Activated T-helper 1 cell treated with anti-CD3 and anti-CD28 coated beads, Interleukin-12 subunit alpha, Interleukin-12 subunit beta, Interleukin-2, Interleukin-4 antibody, amounts not matched to agents 30 ng/mL and 10 ng/mL and 1 ng/mL, durations not matched to agents 14 hours and 24 hours and 36 hours (primary cell): ENCODE measurements at places on chromosomes 6 and 20. TPM values are rescaled to one million over a fixed set of nuclear protein-coding genes. Genes with fewer than 3 reads are reported as not detected.

Gene CLPSL1
- total RNA-seq, result not detected in 2 replicates

Gene PLCB4
- not detected in 2 replicates for total RNA-seq

Gene ADGRB3
- total RNA-seq, result not detected in 2 replicates

Gene HLA-DQA2
- total RNA-seq, result 1.8 and 2.7 TPM in 2 replicates

Gene TSBP1
- not detected in 2 replicates for total RNA-seq

Gene C4B
- total RNA-seq, result 4.1 and 4.7 TPM in 2 replicates

Gene FAM209B
- 1.2 and 1.4 TPM in 2 replicates for total RNA-seq

DNA sequence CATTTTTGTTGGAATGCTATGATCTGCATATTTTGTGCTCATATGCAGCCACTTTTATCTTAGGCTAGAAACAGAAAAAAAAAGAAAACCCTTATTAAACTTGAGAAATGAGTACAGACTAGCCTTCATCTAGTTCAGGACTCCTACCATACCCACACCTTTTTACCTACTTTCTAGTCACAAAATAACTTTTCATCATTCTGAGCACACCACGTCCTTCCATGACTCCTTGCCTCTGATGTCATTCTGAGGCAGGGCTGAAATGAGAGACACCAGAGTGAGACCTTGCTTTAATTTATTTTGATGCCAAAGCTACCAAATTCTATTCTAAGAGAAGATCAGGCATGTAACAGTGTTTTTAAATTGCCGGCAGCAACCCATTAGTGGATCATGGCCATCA, 38.8 kb downstream of the SNX3 start:
- peak overlapping the region; percentile 9 for H3K27ac ChIP-seq
- no peak for DNase-seq
- no peaks in the 10 kb centered on the region for H3K27me3 ChIP-seq
- peaks cover 13% of the 10 kb centered on the region for H3K4me1 ChIP-seq

DNA sequence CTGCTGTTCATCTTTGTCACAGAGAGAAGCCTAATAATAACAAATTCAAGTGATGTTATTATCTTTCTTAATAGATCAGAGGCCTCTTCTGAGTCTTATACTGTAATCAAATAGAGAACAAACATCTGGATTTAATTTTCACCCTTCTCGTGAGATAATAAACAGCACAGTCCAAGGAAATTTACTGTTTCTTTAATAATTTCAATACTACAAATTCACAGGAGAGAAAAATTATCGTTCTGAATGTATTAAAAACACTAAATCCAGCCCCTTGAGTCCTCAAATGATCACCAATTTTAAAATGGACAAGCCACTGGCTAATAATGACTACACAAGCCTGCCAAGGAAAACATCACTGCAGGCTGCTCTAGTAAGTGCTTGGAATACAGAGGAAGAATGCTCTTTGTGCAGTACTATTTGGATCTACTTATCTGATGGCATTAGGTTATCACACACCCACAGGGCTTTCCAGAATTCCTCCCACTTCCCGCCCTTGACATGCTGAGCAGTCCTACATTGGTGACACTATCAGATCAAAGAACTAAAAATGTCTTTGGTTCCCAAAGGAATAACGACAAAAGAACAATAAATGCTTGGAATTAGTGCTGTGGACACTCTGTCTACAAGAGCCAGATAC, 38.1 kb downstream of the SYNE1 start:
- H3K4me1 ChIP-seq, result no peaks in the 10 kb centered on the region
- no peak overlapping the region for H3K4me3 ChIP-seq

- no peaks in the 10 kb centered on the region for H3K36me3 ChIP-seq
- DNase-seq, result no peak
- H3K4me1 ChIP-seq, result no peaks in the 10 kb centered on the region
- H3K27me3 ChIP-seq, result peaks cover 2% of the 10 kb centered on the region
Observed at GRCh38 chr20:11778206-11778570, 139.5 kb upstream of the BTBD3 start.

DNA sequence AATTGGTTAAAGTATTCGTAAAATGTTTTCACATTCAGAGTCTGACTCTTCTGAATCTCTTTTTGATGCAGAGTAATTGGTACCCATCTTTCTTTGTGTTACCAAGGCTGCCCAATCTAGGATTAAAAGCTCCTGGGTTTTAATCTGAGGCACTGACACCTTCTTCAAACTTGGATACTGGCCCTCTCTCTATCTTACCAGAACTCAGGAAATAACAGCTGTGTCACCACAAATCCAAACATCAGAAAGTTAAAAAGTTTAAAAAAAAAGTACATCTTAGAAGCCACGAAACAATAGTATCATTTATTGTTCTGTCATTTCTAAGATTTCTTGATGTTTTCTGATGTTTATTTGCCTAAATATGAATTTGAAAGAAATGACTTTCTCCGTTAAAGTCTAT, 255.5 kb upstream of the RUNX2 start:
- no peak for DNase-seq
- no peak overlapping the region for H3K27ac ChIP-seq
- H3K4me1 ChIP-seq, result peaks cover 19% of the 10 kb centered on the region
- H3K4me3 ChIP-seq, result no peak overlapping the region
- H3K36me3 ChIP-seq, result no peaks in the 10 kb centered on the region

GRCh38 chr6:147662646-147663045, 154.2 kb downstream of the SAMD5 start:
- H3K4me3 ChIP-seq, result no peak overlapping the region
- H3K36me3 ChIP-seq, result no peaks in the 10 kb centered on the region

DNA sequence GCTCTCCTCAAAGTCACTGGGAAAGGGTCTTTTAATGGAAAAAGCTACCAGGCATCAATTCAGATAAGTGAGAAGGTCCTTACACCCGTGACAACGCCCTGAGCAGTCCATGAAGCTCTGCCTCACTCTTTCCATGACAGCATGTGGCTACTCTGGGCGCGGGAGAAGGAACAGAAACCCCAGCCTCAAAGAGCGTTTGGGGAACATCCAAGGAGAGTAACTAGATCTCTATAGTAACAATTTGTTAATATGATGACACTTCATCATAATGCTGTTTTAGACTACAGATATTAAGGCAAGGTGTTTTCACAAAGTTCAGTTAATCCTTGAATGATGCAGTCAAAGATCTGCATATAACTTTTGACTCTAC, 55.2 kb downstream of the KIF6 start:
- no peaks in the 10 kb centered on the region for H3K4me1 ChIP-seq
- H3K36me3 ChIP-seq, result no peaks in the 10 kb centered on the region
- H3K27ac ChIP-seq, result no peak overlapping the region

DNA sequence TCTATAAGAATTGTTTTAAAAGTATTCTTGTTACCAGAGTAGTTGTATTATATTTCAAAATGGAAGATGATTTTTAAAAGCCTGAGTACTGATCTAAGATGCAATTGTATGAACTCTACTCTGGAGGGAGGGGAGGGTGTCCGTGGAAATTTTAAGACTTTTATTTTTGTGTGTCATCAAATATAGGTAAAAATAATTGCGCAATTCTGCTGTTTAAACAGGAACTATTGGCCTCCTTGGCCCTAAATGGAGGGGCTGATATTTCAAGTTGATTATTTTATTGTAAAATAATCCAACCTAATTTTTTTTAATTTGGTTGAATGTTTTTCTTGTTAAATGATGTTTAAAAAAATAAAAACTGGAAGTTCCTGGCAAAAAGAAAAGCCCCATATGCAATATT, 38.1 kb upstream of the RPP40 start:
- DNase-seq, result no peak
- H3K4me3 ChIP-seq, result no peak overlapping the region
- H3K27ac ChIP-seq, result no peak overlapping the region
- H3K36me3 ChIP-seq, result no peaks in the 10 kb centered on the region
- H3K4me1 ChIP-seq, result no peaks in the 10 kb centered on the region
- peaks cover 1% of the 10 kb centered on the region for H3K27me3 ChIP-seq

GRCh38 chr20:56350842-56351241, 7.9 kb upstream of the FAM210B start:
- no peak overlapping the region for H3K27ac ChIP-seq
- H3K27me3 ChIP-seq, result peaks cover 22% of the 10 kb centered on the region
- no peak for DNase-seq
- H3K4me1 ChIP-seq, result no peaks in the 10 kb centered on the region
- H3K4me3 ChIP-seq, result no peak overlapping the region

DNA sequence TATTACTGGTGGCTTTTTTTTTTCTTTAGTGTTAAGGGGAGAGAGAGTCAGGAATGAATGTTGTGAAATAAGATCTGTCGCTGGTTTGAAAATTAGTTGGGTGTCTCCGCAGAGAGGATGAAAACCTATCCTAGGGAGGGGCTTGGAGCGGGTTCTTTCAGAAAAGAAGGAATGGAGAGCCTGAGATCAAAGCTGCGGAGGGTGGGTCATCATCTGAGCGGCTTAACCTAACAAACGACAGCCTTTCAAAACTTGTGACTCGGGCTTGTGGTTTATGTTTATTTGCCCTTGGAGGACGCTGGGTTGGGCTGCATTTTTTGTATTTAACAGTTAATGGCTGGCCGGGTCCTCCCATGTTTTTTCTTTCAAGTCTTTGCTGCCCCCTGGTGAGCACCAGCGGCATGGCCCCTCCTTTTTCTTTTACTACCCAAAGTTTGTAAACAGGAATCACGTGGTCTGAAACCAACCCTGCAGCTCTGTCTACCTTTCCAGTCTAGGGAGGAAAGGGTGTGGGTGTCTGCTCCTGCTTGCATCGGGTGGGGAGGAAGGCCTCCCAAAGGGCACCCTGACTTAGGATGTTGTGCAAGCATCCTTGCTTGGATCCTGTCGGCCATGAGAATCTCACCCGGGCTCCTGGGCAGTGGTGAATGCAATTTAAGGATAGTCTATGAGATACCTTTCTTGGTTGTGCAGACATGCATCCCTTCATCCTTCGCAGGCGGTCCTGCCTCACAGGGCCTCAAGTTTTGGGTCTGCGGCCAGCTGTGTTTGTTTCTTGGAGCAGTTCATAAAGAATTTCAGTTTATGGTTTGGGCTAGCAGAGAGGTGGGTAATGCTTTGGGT, 2.2 kb downstream of the PIM1 start:
- H3K27ac ChIP-seq, result peak overlapping the region; percentile 91
- H3K36me3 ChIP-seq, result peaks cover 55% of the 10 kb centered on the region
- peaks cover 65% of the 10 kb centered on the region for H3K4me1 ChIP-seq
- DNase-seq, result peak; percentile 90
- H3K4me3 ChIP-seq, result peak overlapping the region; percentile 89

GRCh38 chr6:4274382-4275082, 139.2 kb upstream of the ECI2 start:
- H3K4me1 ChIP-seq, result no peaks in the 10 kb centered on the region
- no peaks in the 10 kb centered on the region for H3K36me3 ChIP-seq
- H3K27ac ChIP-seq, result no peak overlapping the region

DNA sequence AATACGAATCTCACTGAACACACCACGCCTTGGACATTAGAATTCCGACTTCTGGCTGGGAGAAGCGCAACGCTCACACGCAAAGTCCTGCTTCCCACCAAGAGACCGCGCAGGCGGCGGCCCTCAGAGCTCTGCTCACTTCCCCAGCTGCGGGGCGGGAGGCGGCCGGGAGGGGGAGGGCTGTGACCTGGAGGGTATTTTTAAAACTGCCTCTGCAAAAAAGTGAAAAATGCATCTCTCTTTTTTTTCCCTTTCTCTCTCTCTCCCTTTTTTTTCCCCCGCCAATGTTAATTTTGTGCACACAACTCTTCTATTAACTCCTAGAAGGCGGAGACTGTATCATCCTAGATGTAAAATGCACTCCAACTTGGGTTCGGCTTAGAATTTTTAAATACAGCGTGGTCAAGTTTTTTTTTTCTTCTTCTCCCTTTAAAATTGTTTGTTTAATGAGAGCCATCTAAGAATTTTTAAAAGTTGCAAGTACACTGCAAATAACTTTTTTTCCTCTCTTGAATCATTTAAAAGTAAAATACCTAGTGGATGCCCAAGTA, 66.4 kb downstream of the STX11 start:
- peak overlapping the region; percentile 93 for H3K4me3 ChIP-seq
- peak overlapping the region; percentile 95 for H3K27ac ChIP-seq
- DNase-seq, result no peak
- H3K4me1 ChIP-seq, result peaks cover 37% of the 10 kb centered on the region
- peaks cover 6% of the 10 kb centered on the region for H3K27me3 ChIP-seq

GRCh38 chr6:134170844-134171243, 118.4 kb upstream of the SLC2A12 start:
- H3K4me3 ChIP-seq, result peak overlapping the region; percentile 96
- H3K27me3 ChIP-seq, result no peaks in the 10 kb centered on the region
- peaks cover 64% of the 10 kb centered on the region for H3K36me3 ChIP-seq
- no peak for DNase-seq
